Glutamatergic neuron (in vitro differentiated cells): ENCODE measurements at places on chromosomes 7 and 10.

- DNase-seq, result no peak
Observed at GRCh38 chr10:110540031-110540430, 27.5 kb upstream of the SMC3 start.

DNA sequence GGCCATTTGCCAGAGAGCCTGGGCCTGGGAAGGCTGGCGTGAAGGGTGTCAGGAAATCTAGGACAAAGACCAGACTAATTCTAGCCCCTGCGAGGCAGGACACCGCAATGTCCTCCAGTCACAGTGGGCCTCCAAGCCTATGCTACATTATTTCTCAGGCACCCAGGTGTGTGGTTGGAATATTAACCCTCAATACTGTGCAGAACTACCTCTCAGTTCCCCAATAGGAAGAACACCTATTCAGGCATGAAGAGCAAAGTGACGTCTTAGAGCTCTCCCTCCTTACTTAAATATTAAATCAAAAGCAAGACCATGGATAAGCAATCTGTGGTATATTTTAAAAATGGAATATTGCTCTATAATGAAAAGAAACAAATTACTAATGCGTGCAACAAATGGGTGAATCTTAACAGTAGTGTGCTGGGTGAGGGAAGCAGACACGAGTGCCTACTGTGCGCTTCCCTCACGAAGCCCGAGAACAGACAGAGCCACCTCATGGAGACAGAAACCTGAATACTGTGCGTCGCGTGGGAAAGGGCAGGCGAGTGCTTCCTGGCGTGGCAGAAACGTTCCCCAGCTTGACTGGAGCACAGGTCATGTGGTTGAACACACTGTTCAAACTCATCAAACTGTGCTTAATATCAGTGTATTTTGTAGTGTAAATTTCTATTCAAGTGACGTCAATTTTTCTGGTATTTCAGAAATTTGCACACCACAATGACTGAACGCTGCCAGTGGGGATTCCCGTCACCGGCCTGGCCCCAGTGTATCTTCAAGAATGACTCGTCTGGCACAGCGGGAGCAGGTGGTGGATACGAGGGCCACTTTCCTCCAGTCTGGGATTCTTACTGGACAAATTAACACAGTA lies 15.5 kb upstream of the PTPRN2 start:
- DNase-seq, result no peak

DNA sequence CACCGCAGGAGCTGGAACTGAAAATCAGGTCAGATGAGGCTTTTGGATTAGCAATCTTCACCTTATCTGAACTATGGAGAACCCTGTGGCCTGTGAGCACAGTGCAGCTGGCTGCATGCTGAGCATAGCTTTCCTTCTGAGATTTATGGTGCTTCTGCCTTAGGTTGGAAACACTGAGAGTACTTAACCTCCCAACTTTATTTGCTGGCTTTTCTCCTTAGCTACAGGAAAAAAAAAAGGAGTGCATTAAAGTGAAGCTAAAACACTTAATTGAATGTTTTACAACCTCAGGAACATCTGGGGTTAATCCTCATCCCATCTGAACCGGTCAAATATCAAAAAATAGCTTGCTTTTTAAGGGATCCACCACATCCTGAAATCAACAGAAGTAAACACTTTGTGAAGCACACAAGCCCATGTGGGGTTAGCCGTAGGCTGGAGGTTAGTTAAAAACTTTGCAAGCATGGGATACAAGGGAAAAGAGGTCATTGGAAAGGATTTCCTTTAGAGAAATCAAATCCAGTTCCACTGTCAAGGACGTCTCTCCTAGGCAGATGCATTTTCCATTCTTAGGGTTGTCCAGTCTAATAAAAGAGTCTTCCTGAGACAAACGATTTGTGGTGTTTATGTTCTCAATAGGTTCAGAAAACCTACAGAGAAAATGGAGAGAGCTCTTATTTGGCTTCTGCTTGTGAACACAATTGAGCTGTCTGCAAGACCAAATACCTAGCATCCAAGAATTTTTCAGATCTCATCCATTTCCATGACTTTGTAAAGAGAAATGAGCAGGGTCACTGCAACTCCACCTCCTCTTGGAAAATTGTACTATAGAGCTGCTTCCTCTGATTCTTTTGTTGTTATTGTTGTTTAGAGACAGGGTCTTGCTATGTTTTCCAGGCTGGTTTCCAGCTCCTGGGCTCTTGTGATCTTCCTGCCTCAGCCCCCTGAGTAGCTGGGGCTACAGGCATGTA lies 470.4 kb upstream of the IGFBP3 start:
- no peak for DNase-seq

DNA sequence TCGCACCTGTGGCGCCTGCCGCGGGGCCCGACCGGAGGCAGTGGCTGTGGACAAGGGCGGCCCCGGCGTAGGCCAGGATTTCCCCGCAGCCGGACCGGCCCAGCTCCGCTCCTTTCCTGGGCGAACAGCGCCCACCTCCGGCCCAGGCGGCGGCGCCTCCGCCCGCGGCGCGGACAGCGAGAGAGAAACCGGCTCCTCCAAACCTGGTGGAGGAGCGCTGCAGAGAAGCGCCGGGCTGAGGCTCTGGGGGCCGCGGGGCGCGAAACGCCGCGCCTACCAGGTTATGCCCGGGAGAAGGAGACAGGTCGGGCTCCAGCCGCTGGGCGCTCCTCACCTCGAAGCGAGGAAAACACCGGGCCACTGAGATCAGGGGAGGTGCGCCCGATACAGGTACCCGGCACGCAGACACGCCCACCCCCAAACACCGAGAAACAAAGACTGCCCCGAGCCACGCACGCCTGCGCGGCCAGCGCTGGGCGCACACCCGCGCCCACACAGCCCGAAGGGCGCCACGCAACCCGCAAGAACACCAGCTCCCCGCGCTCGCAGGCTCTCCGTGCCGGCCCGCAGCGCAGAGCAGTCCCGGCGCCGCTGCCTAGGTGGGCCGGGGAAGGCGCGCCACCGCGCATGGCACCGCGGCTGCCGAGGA lies 3.3 kb downstream of the GRID1 start:
- peak; percentile 86 for DNase-seq

- DNase-seq, result no peak
Observed at GRCh38 chr10:47092376-47092775, 181.1 kb downstream of the PTPN20 start.

GRCh38 chr7:37409461-37409860 lies 39.2 kb downstream of the ELMO1 start:
- DNase-seq, result no peak

DNA sequence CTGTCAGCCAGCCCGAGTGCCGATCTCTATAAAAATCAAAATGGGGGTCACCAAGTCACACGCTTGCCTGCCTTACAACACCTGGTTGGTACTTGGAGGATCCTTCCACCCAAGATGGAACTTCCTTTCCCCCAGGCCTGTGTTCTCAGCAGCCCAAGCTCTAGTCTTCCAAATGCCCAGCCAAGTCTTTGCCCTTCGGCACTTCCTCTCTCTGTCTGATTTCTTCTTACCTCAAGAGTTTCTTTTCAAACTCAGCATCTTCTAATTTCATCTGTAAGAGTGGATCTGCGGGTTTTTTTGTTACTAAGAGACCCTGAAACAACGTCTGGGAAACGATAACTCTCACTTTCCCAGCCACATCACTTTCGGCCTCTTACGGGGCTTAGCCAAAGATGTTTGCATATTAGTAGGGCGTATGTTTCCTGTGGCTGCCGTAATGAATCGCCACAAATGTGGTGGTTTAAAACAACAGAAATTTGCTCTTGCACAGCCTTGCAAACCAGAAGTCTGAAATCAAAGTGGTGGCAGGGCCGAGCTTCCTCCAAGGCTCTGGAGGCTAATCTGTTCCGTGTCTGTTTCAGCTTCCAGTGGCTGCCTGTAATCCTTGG lies 219.9 kb downstream of the TCF7L2 start:
- no peak for DNase-seq

DNA sequence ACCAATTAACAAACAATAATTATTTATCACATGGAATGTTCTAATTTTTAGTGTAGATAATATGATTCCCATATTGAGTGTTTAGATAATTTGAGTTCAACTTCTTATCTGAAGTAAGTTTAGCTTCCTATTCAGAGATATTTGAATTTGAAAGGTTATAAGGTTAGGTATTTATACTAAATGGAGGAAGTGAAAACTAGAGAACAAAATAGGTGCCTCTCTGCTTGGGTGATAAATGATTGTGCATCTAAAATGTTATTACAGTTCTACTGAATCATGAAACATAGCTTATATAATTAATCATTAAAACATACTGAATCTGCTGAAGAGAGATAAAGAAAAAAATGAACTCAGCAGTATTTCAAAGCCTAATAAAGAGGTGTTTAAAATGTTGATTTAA lies 1174.3 kb downstream of the XPNPEP1 start:
- no peak for DNase-seq

GRCh38 chr7:37977243-37977642 lies 56.8 kb downstream of the EPDR1 start:
- DNase-seq, result no peak

DNA sequence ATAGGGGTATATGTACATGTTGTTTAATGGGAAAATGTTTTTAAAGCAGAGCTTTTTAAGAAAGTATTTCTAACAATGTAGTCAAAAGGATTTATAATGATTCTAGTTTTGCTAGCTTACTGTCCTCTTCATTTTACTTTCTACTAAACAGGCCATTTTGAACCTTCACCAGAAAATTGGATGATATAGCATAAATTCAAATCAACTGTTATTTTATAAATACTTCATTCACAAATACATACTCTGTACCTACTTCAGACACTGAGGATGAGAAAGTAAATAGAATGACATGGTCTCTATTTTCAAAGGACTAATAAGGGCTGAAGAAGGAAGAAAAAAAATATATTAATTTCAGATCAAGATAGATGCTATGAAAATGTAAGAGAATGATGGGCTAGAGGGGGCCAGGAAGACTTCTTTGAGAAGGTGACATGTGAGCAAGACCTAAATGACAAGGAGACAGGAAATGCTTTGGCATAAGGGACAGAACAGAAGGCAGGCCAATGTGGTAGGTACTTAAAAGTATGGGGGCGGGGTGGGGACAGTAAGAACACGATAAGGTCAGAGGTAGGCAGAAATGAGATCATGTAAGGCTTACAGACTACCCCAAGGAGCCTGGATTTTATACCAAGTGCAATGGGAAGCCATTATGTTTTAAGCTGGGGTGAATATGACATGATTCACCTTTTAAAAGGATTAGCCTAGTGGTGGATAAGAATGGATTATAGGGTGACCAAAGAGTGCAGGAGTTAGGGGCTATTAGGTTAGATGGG lies 5.2 kb downstream of the NAMPT start:
- no peak for DNase-seq

- DNase-seq, result no peak
Observed at GRCh38 chr7:90597563-90598253, 1.6 kb downstream of the CDK14 start.

DNA sequence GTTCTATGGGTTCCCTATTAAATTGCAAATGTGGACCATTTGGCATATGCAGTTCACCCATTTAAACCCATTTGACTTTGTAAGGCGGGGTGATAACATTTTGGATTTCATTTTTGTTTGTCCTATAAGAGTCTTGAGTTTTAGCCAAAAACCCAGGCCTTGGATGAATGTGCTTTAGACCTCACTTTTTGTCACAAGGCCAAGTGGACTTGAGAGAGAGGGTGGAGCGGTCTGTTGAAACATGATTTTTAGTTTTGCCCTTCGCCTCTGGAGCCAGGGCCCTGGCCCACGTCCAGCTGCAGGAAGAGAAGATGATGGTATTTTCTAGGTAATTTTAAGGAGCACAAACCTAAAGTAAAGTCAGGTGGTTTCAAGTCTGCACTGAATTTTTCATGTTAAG lies 260.1 kb downstream of the SLC25A13 start:
- no peak for DNase-seq

DNA sequence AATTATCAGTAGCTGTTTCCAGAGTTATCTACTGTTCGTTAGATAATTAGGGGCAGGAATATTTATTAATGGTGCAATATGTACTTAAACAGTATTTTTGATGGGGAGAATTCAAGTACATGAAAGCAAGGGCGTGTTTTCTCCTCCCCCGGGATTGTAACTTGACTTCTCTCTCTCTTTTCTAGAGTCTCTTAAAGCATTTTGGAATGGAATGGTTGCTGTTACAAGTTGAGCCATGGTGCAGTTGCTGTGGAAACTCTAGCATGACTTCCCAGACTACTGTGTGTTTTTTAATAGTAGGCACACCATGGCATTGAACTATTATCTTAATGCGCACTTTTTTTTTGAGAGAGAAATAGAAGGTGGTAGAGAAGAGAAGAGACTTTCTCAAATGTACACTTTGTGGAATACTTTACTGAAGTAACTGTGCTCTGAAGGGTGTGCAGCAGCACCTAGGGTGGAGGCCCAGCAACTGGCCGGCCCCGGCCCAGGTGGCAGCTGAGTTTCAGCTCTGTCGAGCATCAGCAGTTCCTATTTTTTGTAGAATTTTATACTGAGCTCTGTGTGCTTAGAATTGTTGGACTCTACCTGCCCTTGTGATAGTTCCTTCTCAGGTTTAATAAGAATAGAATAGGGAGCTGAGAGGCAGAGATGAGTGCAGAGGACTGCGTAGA lies 64.4 kb downstream of the CCNY start:
- DNase-seq, result no peak

DNA sequence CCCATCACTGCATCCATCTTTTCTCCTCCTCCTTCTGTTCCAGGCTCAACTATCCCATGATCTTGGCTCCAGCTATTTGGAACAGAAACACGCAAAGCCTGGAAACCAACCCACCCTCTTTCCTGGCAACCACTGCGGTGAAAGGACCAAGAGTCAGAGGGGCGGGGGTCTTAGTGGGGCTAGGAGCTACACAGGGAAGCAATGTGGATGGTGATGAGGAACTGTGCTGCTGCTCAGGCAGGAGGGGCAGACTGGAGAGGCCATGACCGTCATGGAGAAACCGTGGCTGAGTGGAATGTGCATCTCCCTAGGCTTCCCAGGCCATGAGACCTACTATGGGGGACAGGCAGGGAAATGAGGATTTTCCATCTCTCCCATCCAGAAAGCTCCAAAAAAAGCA lies 25.6 kb downstream of the PLAC9 start:
- DNase-seq, result no peak

- DNase-seq, result peak; percentile 33
Observed at GRCh38 chr10:100742076-100742771, 3.2 kb upstream of the PAX2 start.

DNA sequence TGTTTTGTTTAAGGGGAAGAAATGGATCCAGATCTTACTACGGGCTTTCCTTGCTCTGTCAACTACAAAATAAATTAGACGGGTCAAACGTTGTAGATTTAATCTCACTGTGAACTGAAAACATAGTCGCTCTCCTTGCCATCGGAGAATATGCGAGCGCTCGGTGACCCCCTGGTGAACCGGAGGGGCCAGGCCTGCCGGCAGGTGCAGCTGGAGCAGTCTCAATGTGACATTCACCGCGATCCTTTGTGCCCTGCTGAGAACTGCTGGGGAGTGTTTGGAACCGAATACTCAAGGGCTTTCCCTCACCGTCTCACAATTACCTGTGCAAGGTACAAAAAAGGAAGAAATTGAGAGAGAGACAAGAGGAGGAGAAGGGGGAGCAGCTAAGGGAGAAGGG lies 174.1 kb upstream of the GPR26 start:
- DNase-seq, result no peak

GRCh38 chr7:77877791-77878190 lies 79.2 kb downstream of the PHTF2 start:
- no peak for DNase-seq
